ENCODE measurements at places on chromosomes 5 and 9.

DNA sequence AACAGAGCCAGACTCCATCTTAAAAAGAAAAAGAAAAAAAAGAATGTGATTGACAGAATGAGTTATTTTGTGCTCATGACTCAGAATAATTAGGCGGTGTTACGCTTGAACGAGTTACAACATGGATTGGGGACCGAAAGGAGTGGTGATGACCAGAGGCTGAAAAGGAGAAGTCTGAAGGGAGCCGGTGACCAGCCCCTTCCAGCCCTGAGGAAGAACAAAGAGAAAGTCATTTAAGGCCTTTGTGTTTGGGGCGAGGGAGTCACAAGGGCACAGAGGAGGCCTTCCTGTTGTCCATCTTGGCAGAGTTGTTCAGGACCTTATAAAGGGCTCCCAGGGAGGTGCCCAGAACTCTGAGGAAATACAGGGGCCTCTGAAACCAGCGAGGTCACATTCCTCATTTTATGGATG lies 131.6 kb downstream of the GOLPH3 start:
- no peak for DNase-seq

DNA sequence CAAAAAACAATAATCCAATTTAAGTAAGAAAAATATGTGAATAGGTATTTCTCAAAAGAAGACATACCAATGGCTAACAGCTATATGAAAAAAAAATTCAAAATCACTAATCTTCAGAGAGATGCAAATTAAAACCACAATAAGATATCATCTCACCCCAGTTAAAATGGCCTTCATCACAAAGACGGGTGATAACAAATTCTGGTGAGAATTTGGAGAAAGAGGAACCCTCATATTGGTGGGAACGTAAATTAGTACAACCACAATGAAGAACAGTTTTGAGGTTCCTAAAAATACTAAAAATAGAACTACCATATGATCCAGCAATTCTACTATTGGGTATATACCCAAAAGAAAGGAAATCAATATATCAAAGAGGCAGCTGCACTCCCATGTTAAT lies 94.3 kb downstream of the TMEM167A start:
- no peak for DNase-seq

DNA sequence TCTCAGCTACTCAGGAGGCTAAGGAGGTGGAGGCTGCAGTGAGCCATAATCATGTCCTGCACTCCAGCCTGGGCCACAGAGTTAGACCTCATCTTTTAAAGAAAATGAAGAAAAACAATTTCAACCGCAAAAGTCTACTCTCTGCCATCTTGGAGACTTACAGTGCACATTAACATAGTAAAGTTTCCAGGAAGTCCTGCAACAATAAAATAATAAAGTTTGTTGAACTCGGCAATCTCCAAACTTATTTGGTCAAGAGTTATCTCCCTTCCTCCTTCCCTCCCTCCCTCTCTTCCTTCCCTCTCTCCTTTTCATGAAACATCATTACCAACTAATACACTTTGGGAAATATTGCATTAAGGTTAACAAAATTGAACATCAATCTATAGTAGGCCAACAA lies 94.1 kb upstream of the JAK2 start:
- no peak for DNase-seq

GRCh38 chr9:110509792-110510191 lies 69.7 kb downstream of the SVEP1 start:
- no peak for DNase-seq

- DNase-seq: no peak
Observed at GRCh38 chr9:37534412-37534811, 41.8 kb downstream of the FBXO10 start.

GRCh38 chr9:680106-680505 lies 161.4 kb upstream of the DMRT1 start:
- DNase-seq: no peak

DNA sequence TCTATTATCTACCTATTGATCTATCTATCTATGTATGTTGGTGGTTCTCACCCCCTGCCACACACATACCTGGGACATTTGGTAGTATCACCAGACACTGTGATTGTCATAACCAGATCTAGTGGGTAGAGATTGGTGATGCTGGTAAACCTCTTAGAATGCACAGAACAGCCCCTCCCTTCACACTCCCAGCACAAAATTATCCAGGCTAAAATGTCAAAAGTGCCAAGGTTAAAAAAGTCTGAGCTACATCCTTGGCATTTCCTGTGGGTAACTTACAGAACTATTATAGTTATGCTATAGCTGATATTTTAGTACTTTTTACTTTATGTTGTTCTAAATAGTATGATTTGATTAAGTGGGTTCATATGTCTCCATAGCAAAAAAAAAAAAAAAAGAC lies 151.0 kb downstream of the FER start:
- DNase-seq: no peak

GRCh38 chr5:149073213-149073612 lies 10.4 kb upstream of the SH3TC2 start:
- no peak for DNase-seq

GRCh38 chr9:82423700-82424099 lies 435.1 kb downstream of the SPATA31D1 start:
- DNase-seq: no peak

All from activated CD4-positive, alpha-beta T cell treated with anti-CD3 and anti-CD28 coated beads, Interleukin-2, amount 50 U/mL, for 24 hours (primary cell).